Urinary bladder (tissue), 4 donors: ENCODE measurements at places on chromosomes 7 and 10. TPM values are rescaled to one million over a fixed set of nuclear protein-coding genes. Genes with fewer than 3 reads are reported as not detected.

Gene GALNT17
- polyA plus RNA-seq = 45.8 TPM

Gene IFIT3
- polyA plus RNA-seq = 11.2 TPM

Gene CCDC146
- polyA plus RNA-seq = 6.6 TPM

Gene ADRA2A
- 15.0 TPM for polyA plus RNA-seq

Gene FGFBP3
- polyA plus RNA-seq = 1.6 TPM

Gene TMEM225B
- 1.1 TPM for polyA plus RNA-seq

Gene GIMAP4
- 41.1 TPM for polyA plus RNA-seq

Gene ZNF438
- polyA plus RNA-seq = 11.5 TPM

Gene PRF1
- 1.3 TPM for polyA plus RNA-seq

Gene ACBD7
- polyA plus RNA-seq = 0.15 TPM

Gene MAT1A
- 0.37 TPM for polyA plus RNA-seq

Gene ELN
- polyA plus RNA-seq = 191 TPM

Gene OPN4
- 0.13 TPM for polyA plus RNA-seq
